Stimulated activated CD4-positive, alpha-beta T cell treated with anti-CD3 and anti-CD28 coated beads, Interleukin-4, amount 100 ng/mL, for 1 hour (primary cell): ENCODE measurements at places on chromosomes 2 and 18.

DNA sequence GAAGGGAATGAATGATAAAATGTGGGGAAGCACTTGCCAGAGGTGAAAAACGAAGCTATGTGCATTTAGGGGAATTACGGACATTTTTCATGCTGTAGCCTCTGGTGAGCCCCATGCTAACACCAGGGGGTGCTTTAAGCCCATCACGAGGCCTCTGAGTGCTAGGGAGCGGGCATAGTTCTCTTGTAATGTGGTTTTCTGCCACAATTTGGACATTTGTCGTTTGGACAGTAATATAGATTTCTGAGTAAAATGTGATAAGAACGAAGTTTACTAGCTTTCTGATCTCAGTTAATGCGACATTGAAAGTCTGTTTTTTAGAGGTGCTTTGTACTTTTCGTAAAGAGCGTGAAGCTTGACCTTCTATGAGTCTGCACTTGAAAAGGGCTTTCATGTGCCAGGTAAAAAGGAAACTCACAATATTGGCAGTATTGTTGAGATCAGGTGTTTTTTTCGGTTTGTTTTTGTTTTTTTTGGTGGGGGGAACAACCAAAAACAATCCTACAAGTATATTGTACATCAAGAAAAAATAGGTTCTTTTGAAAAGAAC, 50.6 kb downstream of the TRAF3IP1 start:
- DNase-seq = peak; percentile 51

- no peak for DNase-seq
These were observed 130.2 kb downstream of the INHBB start for GRCh38 chr2:120476141-120476540.

DNA sequence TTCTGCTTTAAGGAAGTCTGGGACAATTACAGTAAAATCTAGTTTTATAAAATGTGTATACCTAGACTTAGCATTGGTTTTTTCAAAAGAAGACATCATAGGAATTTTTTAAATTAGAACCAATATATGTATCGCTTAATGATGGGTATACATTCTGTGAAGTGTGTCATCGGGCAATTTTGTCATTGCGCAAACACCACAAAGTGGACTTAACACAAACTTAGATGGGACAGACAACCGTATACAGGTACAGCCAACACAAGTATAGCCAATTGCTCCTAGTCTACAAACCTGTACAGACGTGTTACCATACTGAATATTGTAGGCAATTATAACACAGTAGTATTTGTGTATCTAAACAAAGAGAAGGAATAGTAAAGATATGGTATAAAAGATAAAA, 12.7 kb downstream of the MYO1B start:
- DNase-seq = no peak

DNA sequence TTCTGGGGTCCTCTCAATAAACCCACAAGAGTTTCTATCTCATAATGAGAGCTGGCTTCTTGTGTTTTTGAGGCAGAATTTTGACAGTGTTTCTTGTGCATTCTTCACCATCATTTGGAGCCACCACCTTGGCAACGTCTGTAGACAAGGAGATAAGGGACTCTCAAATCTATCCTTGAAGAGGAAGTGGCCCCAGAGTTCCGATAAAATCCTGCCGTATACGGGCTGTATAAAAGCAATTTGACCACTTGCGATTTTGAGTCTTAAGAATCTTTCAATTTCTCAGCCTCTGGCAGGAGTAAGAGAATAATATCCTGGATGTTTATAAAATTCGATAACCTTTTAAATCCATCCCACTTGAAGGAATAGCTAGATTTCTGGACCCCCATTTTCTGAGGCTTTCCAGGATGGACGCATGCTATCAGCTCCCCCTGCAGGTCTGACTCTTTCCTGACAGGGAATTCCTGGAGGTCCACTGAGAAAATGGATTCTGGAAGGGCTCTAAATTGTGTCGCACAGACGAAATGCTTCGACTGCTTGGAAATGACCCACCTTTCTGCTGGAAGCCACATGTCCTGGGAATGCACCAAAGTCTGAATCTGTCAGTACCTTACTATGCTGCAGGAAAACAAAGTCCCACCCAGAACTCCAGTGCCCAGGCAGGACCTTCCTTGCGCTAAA, 54.1 kb downstream of the E2F6 start:
- no peak for DNase-seq

DNA sequence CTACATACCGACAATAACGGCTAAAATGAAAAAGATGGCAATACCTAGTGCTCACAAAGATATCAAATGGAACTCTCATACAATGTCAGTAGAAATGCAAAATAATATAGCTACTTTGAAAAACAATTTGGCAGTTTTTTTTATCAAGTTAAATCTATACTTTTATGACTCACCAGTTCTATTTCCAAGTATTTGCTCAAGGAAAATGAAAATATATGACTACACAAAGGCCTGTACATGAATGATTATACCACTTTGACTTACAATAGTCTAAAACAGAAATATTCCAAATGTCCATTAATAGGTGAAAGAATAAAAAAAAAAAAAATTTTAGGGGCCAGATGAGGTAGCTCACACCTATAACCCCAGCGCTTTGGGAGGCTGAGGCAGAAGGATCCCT, 219.8 kb downstream of the ZRANB3 start:
- DNase-seq = no peak

- DNase-seq = no peak
These were observed 32.7 kb upstream of the PRLH start for GRCh38 chr2:237533668-237534161.

- no peak for DNase-seq
These were observed 112.2 kb downstream of the ZFP36L2 start for GRCh38 chr2:43114210-43114609.

- DNase-seq = no peak
These were observed 1.4 kb downstream of the ITPRID2 start for GRCh38 chr2:181892799-181893435.

DNA sequence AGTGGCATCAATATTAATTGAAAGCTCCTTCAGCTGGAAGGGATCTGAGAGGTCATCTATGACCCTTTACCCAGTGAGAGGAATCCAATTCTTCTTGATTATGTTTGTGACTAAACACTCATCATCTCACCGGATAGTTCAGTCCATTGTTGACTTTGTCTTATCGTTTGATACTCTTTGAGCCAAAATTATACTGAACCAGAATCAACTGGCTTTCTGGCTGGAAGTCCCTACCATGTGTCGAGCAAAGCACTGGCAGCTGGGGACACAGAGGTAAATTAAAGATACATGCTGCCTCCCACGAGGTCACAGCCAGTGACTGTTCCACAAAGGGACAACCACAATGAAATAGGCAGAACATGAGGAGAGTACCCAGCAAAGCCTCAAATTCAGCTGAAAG, 91.4 kb upstream of the FHL2 start:
- DNase-seq = no peak

GRCh38 chr18:67730886-67731285, 214.4 kb upstream of the DSEL start:
- no peak for DNase-seq

DNA sequence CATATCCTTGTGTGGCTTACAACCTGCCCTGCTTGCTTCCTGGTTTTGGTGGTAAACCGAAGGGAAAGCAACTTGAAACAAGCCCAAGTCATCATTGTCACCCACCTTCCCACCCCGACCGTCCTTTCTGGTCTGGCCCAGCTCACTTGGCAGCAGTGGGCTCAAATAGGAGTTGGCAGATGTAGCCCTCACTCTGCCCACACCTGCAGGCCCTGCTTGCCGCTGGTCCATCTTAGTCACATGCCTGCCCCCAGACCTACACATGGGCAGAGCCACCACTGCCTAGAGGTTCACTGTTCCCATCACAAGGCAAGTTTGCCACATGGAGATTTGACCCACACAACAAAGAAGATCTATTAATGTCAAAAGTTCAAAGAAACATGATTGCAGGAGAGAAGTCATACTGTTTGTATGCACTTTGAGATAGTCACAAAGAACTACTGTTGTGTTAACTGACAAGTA, 9.3 kb downstream of the EIPR1 start:
- DNase-seq = no peak

- no peak for DNase-seq
These were observed 178.6 kb upstream of the VWC2L start for GRCh38 chr2:214232271-214232670.

DNA sequence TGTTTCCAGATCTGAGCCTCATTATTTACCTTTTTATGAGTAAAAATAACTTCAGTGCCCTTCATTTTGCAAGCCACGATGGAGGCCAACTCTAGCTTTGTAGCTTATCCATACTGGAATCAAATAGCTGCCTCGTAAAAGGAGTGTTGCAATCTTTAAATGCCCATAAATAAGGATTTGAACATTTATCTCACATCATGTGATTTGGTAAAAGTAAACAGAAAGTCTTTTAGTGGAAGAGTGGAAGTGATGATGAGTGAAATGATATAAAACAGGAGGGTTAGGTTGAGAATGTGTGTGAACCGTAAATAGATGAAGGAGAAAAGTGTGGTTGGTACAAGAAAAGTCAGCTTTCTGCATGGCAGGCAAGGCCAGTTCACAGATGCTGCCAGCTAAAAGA, 348.9 kb downstream of the OSR1 start:
- DNase-seq = no peak

GRCh38 chr2:230714136-230714480, 1.5 kb downstream of the CAB39 start:
- DNase-seq = peak; percentile 13

- no peak for DNase-seq
These were observed 23.0 kb upstream of the SMAD2 start for GRCh38 chr18:47953471-47953931.
